ENCODE measurements at places on chromosomes 7 and 10.

- DNase-seq, result no peak
These were observed 20.6 kb downstream of the IMPDH1 start for GRCh38 chr7:128389085-128389617.

DNA sequence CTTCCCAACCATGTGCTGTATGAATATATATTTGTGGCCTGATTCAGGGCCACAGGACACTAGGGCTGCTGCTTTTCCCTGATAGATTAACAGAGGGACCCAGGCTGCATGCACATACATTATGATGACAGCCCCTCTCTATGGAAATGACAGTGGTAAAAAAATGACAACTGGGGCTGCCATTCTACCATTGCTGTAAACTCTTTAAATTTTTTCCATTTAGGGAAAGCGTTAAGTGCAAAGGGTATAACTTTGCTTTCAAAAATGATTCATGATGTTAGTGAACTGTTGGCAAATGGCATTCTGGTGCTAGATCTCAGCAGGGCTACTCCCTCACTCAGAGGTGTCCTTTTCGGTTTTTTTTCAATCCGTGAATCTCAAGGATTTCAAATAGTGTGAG is 4.2 kb downstream of the CTBP2 start:
- DNase-seq, result no peak

DNA sequence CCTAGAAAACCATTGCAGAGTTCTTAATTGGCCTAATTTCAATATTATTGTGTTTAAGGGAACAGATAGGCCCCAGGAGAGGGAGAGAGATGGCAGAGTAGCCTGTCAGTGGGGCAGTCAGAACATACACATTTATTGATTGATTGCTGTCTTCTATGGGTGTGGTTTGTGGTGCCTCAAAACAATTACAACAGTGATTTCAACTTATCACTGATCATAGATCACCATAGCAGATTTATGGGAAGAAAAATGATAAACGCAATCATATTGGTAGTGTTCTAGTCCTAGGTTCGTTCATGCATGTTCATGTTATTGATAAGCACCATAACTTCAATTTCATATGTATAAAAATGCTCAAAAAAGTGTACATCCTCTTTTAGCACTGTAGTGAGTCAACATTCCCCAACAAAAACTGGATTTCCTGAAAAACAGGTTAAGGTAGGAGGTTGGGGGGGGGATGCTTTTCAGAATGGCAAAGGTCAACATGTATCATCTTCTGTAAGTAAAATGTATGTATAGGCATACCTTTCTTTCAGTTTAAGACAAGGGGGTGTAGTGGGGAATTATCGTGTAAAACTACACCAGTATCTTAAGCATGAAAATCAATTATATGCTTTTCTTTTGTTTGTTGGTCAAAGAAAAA is 1.1 kb upstream of the TNKS2 start:
- no peak for DNase-seq

DNA sequence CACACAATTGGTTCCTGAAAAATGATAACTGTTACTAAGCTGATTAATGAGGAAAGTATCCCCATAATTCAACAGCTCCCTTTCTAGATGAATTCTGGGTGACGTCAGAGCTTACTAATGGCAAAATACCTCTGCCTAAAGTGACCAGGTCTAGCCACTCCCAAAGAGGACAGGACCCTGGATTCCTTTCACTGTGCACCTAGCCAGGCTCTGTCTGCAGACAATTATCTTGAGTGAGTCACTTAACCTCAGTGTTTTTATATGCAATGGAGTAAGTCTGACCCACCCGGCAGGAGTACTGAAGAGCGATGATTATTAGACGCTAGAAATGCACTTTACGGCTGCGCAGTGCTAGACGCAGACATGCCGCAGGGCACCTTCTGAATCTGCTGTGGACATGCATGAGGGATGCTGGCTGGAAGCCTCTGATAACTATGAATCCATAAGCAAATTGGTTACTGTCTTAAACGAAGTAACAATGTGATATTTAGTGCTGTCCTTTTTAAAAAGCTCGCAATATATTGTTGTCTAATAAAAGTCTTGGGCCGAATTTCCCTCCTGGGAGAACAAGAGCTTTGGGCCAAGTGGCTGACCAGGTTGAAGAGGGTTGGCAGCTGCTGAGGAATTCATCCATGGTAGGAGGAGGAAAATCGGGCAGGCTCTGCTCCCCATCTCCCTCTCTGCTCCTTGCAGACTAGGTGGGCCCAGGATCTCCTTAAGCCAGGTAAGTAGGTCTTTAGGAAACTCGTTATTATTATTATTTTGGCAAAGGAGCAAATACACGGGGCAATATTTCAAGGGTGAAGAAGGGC is 4.6 kb upstream of the INPP5A start:
- no peak for DNase-seq

DNA sequence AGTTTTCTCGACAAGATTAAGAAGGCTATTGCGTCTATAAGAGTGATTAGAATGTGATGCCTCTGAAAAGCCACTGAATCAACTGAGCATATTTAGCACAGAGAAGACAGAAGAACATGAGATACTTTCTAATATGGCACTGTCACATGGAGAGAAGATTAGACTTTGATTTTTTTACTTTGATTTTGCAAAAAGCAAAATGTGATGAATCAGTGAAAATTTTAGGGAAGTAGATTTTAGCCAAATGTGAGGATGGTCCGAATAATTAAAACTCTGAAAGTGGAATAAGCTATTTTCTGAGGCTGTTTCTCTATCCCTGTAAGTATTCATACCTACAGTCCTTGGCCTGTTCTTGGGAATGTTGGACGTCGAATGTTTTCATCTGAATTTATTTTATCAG is 11.8 kb downstream of the MDFIC start:
- no peak for DNase-seq

- DNase-seq, result no peak
These were observed 108.0 kb downstream of the SND1 start for GRCh38 chr7:127759945-127760421.

DNA sequence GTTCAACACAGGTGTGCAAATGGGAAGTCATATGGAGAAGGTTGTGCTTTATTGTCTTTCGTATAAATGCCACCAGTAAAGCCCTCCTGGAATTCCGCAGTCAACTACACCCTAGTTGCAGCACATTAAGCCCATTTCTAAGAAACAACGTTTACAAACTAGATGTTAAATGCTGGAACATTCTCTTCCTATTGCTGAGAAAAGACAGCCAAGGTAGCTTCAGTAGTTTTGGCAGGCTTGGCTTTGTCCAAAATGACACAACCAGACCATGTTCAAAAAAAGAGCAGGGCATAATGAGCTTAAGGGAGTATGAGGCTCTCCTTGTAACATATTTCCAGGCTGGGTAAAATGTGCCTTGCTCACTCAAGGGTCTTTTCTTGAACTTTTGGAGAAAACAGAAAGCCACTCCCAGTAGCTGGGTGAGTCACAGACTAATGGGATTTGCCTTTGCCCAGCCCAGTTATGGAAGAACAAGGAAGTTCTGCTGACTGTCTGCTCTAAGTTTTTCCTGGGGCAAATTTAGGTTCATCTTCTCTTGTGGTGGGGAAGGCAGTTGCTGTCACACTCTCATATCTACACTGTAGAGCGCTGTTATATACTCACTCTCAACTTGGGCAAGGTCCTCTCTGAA is 238.7 kb downstream of the PLXNA4 start:
- no peak for DNase-seq

DNA sequence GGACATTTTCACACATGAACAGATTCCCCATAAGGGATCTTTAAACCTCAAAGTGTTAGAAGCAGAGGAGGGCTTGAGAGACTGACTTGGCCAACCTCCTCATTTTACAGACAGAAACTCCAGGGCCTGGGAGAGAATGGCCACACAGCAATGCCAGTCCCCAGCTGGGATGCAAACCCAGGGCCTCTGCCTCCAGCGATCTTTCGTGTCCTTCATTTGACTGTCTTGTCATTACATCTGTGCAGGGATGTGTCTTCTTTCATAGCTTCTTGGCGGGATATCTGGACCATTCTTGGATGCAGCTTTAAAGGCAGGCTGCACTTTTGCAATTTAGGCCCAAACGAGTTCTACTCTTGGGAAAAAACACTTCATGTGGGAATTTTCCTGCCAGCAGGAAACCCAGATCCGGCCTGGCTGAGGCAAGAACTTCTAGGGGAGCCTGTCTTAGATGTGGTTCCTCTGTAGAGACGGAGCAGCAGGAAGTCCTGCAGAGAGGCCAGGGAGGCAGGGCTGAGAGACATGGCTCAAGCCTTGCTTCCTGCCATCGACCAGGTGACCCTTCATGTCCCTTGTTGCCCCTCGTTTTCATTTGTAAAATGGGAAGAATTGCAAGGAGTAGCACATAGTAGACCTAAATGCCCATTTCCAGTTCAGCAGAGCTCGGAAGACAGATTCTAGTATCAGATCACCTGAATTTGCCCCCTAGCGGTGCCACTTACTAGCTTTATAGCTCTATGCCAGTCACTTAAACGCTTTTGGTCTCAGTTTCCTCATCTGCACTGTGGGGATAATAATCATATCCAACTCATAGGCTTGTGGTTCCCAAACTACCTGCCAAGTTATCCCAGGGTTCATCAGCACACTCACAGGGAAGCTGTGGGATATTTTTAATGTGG is 43.9 kb upstream of the SLC29A3 start:
- DNase-seq, result no peak

All from anterior cingulate cortex (tissue), 58 donors.